ENCODE measurements at places on chromosomes 1 and 21.

GRCh38 chr1:175911138-175911537, 167.7 kb upstream of the TNR start:
- DNase-seq: no peak

DNA sequence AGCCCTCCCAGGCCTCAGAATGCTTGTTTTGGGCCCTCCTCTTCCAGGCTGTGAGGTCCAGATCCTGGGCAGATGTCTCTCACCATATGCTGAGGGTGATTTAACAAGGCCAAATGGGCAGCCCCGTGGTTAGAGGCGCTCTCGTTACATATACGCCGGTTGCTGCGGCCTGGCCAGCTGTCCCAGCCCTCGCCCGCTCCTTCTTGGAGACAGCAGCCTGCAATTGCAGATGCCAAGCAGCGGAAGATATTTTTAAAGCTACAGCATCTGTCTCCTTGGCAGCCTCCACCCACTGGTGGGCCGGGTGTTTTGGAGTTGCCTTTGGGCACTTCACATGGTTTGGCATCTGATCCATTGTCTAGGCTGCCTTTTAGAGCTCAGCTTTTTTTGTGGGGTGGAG, 178.8 kb upstream of the NFIA start:
- peak; percentile 46 for DNase-seq

DNA sequence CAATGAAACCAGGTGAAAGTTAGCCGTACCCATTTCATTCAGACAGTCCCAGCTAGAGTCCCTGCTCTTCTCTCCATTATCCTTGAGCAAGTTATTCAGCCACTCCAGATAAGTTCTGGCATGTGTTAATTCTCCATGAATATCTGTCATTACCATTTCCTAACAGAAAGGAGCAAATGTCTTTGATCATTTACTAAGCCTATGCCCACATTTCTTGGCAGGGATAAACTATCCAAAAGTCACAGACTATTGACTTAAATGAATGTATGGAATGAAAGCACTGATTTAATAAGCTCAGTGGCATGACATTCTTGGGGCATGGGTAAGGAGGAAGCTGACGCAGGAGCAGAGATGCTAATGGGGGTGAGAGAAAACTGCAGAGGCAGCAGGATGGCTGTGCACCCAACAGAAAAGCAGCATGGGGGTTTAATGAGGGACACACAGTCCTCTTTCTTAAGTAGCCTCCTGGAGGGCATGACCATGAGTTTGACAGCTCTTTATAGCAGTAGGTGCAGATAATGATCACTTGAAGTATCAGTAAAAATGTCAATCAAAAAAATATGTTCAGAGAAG, 17.6 kb upstream of the DHCR24 start:
- peak; percentile 81 for DNase-seq

GRCh38 chr1:232568331-232568852, 61.5 kb downstream of the SIPA1L2 start:
- DNase-seq: no peak

GRCh38 chr1:166353213-166353612, 186.4 kb upstream of the FAM78B start:
- DNase-seq: no peak

DNA sequence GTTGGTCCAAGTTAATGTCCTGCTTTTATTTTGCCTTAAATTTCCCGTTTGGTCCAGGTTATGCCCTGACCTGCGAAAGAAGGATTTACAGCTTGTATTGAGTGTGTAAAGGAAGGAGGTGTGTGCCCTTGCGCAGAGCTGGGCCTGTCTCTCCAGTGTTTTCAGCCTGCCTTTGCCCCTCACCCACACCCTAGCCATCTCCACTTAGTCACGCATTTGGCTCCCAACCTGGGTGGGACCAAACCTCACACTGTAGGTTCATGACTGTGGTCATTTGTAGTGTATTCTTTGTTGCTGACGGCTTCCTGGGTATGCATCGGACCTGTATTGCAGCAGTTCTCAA, 572 bp upstream of the SRSF10 start:
- peak; percentile 61 for DNase-seq

DNA sequence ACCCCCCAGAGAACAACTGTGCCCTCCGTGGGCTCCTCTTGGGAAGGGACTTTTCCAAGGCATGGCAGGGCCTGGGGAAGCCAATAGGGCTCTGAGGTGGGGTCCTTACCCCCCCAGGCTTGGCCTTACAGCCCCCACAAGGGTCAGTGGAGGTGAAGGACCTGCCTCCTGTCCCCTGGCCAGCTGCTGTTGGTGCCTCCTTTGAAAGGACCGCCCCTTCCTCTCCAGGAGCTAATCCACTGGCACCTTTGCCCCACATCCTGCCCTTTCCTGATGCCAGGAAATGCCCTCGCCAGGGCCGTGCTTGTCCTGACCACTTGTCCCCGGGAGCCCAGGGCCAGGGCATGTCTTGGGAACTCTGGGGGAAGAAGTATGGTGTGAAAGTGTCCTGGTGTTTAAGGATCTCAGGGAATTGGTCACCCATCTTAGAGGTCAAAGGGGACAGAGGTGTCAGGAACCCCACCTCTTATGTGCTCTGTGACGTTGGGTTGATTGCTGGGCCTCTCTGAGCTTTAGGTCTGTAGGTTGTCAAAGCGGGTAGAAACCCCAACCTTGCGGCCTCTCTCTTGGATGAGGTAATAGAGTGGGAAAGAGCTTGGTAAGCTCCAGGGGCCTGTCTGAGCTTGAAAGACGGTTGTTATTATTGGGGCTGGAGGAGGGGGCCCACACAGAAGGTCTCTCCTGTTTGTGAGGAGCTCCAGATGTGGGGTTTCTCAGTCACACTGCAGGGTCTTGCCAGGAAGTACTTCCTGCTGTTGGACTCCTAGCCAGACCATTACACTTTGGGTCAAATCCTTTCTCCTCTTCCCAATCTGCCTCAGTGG, 2.8 kb downstream of the KCNQ4 start:
- no peak for DNase-seq
